ENCODE measurements at places on chromosomes 12 and 14.

GRCh38 chr14:64639340-64639821, 64.8 kb upstream of the PLEKHG3 start:
- peak; percentile 43 for DNase-seq

GRCh38 chr14:96580566-96580965, 78.4 kb downstream of the PAPOLA start:
- DNase-seq = no peak

DNA sequence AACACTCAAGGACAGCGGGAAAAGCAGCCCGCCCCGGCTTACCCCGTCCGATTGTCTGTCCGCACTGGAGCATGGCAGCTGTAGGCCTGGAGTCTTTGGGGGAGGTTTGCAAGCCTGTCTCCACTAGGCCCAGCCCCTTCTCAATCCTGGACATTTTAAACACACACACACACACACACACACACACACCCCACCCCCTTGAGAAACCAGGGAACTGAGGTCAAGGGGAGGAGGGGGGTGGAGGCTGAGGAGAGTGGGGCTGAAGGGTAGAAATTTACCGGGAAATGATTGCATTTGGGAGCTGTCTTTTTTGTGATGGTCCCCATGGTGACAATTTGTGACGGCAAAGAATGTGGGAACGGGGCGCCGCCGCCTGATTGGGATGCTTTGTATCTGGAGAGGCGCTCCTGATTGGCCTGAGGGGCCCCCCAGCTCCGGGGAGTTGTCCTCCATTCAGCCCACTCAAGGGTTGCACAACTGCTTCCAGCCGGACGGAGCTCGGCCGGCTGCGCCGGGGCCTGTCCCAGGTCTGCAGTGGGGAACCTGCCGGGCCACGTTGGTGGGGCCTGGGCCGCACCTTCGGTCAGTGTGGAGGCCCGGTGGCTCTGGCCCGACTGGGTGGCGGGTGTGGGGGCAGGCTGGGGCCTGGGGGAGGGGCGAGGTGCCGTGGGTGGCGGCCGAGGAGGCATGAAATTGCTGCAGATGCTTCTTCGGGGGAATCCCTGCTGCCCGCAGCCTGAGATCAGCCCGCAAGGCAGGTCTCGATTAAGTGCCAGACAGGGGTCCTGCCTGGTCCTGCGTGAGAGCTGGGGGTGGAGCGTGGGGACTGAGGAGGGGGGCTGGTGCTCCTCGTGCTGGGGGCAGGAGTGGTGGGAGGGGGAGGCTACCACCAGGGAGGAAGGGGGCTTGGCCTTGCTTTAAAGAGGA, at the start of gene FAM181A:
Gene FAM181A, plus strand, starts transcription at position 472 of the 927 bp plus-strand sequence. CDS start 942 bp downstream, outside the sequence.
- no peak for DNase-seq

GRCh38 chr14:43540948-43541347, 966.1 kb downstream of the FSCB start:
- no peak for DNase-seq

DNA sequence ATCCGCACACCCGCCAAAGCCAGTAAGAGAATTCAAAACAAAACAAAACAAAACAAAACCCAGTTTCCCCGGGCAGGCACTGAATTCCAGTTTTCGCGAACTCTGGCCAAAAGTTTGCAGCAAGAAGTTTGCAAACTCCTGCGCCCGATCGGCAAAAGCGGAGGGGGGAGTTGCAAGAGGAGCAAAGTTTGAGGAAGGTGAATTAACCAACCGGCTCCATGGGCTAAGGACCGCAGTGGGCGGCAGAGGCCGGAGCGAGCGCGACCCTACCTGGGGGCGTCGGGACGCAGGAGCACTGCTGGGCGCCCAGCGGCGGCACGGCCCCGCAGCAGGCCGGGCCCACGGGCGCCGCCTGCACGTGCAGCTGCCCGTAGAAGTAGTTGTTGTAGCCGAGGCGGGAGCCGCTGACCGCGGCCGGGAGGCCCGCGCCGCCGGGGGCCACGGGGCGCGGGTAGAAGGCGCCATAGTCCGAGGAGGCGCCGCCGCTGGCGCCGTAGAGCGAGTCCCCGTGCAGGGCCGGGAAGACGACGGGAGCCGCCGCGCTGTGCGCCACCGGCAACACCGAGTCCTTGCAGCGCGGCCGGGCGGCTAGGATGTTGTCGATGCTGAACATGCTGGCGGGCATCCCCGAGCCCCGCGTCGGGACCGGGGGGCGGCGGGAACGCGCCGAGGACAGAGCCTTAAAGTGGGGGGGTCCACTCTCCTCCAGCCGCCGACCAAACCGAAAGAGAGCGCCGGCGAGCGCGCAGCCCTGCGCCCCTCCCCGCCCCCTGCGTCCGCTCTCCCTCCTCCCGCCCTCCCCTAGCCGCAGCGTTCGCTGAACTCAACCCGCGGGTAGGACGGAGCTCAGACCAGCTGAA, at the start of gene GSC:
Gene GSC, minus strand, starts transcription at position 723 of the 860 bp plus-strand sequence. Its CDS starts 98 bp downstream, at position 625.
- DNase-seq = peak; percentile 66

DNA sequence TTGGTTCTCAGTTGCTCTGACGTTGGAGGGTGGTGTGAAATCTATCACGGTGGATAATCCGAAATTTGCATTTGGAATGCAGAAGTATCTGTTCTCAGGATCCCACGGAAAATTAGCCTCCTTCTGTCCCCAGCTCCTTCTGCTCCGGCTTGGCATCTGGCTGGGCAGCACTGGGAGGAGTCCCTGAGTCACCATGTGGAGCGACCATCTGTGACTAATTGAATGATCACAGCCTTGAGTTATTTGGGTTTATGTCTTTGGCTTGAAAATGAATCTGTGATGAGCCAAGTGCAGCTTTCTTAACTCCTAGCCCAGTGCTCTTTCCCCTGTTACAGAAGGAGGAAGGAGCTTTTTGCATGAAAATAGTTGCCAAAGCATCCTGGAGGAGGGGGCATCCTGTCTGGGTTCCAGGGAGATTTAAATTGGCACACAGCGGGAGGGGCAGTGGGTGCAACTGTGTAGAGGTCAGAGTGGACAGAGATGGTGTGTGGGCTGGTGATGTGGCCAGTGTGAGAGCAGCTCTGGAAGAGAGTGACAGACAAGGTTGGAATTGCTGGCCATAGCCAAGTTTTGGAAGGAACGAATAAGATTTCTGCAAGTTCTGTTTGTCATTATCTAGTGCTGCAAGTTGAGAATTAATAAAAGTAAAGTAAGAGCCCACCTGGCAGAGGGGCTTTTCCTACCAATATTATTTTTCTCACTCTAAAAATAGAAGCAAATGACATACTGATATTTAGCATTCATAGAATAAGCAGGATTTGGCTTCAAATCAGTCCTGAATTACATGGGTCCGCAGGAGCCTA, 74.4 kb downstream of the SLC24A4 start:
- peak; percentile 82 for DNase-seq

DNA sequence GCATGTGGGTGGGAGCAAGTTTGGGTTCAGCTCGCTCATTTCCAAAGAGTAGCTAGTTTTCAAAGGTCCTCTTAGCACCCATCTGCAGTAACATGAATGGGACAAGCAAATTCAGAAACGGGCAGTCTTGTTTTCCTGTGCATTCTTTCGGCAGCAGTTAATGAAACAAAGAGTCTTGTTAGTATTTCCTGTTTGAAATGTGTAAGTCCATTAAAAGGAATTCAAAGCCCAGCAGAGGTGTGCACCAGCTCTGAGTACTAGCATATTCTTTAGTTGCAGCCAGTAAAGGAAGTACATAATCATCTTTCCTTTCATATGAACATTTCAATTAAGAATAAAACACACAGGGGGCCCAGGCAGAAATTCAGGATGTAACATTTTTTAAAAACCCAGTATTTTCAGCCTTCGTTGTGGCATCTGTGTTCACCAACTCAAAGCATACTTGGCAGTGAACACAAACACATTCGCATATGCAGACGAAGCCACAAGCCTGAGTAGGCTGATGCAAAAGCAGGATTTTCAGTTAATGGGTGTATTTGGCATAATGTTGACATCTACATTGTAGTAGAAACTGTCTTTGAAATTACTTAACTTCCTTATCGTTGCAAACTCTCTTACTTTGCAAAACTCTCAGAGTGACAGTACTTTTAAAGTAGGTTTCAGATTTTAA, 570.0 kb upstream of the FLRT2 start:
- DNase-seq = peak; percentile 61

GRCh38 chr12:47277972-47278448, 198.3 kb upstream of the AMIGO2 start:
- DNase-seq = peak; percentile 83
